ENCODE measurements at places on chromosomes 3 and 15.

DNA sequence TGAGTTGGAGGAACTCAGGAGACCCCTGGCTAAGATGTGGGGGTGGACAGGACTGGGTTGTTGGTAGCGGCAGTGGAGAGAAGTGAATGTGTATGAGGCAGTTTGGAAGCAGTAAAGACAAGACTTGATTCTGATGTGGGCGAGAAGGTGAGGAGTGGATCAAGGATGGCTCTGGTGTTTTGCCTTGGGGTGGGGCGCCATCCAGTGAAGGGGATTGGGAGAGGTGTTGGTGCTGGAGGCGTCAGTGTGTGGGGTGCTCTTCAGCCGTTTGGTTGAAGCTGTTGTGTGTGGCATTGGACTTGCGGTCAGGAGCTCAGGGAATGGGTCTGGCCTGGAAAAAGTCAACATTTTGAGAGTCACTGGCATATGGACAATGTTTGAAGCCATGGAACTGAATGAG lies 13.3 kb downstream of the FAN1 start:
- DNase-seq, result no peak

DNA sequence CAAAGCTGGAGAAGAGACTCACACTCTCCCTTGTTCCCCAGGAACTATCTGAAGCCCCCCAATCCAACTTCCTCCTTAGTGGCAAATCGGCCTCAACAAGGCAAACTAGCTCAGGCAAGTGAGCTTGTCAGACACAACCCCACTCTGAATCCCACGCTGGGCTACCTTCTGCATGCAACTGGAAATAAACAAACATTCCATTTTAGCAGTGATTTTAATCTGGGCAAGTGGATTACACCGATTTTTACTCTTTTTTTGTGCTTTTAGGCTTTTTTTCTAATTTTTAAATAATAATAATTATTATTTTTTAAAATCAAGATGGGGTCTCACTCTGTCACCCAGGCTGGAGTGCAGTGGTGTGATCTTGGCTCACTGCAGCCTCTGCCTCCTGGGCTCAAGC lies 2.9 kb upstream of the NOX5 start:
- no peak for DNase-seq

DNA sequence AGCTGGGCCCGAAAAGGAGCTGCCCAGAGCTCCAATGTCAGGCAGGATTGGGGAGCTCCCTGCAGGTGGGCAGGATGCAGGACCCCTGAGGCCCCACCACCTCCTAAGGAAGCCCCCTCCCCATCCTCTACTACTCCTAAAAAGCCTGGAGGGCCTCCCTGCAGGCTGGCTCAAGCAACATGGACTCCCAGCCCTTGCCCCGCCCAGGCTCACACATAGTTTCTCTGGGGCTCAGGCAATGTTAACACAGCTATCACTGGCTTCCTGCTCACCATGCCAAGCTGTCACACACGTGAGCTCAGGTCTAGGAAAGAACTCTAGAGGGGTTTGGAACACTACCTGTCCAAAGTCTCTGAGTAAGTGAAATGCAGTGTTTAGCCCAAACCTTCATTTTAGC lies 65.4 kb upstream of the ZNF148 start:
- DNase-seq, result no peak

DNA sequence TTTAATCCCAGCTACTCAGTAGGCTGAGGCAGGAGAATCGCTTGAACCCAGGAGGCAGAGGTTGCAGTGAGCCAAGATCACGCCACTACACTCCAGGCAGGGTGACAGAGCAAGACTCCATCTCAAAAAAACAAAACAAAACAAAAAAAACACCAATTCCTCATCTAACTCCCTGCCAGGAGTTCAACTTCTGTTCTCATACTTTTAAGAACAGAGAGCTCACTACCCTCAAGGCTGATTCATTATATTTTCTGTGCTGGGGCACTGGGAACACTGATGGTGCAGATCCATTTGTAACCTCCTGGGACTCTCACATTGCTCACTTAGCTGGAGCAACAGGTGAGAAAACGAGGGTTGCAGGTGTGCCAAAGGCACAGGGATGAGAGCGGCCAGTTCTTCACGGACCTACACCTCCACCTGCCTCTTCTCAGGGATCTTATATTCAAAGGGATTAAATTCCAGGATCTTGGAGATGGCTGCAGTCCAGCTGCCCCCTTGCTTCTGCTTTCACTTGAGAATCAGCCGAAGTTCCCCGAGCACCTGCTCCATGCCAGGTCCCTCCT lies 12.3 kb upstream of the CSK start:
- no peak for DNase-seq

DNA sequence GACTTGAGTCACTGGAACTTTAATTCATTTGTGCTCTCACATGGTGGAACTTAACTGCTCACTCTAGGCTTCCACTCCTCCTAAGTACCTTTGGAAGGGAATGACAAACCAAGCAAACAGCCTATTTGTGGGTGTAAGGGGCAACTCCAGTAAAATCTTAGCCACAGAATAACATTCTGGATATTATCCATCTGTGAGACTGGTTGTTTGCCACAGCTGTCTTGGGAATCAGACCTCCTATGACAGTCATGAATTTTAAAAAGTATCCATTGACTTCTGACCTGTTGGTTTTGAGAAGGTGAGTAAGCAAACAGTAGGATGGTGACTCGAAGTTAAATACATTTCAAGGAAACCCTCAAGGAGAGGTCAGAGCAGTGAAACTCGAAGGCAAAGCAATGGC lies 147.3 kb upstream of the CDIN1 start:
- no peak for DNase-seq

DNA sequence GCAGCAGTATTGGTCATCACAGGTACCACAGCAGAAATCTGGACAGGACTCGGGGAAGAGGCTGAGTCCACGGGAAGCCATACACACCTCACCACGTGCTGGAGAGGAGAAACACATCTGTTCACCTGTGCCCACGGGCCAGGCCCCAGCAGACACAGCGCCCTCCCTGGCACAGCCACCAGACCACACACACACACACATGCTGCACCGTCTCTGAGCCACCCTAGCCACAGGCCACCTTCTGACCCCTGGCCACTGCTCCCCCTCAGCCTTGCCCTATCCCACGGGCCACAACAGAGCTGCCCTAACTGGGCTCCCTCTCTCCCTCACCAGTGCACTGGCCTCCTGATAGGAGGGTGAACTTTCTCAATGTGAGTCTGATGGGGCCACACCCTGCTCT lies 2.8 kb downstream of the SHISA5 start:
- DNase-seq, result no peak

DNA sequence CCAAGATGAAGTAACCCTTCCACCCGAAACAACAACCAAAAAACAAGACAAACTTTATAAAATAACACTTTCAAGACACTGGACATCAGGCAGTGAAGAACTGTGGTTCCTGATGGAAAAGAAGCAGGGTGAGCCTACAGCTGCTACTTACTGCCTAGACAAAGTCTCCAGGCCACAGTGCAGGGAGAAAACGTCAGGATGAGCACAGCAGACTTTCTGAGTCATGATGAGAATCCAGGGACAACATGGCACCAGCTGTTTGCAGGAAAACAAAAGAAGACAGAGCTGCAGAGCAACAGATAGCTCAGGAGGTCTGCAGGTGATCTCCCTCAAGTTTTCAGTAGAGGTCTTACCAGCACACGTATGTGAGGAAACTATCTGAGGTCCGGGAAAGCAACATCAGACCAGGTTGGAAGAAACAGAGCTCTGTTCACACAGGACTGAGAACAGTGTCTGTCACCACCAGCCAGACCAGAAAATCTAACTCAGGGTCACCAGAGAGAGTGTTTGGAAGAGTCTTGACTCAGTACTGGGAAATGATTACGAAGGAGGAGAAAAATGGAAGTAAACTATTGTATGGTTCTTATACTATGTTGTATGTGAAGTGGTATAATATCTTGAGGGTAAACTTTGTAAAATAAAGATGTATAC lies 108.9 kb downstream of the ANO10 start:
- DNase-seq, result no peak

DNA sequence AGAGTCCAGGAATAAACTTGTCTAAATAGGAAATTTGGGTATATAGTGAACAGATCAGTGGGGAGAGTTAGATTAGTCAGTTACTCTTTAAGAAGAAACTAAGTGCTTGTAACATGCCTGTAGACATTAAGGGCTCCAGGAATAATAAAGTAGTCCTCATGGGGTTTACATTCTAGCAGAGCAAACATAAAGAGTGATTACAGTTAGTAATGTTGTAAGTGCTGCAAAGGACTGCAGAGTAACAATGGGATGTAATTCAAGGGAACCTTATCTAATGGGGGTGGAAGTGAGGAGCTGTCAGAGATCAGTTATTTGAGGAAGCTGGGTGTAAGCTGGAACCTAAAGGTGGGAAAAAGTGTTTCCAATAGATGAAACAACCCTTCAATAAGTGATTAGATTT lies 67.5 kb downstream of the ARIH1 start:
- DNase-seq, result no peak

DNA sequence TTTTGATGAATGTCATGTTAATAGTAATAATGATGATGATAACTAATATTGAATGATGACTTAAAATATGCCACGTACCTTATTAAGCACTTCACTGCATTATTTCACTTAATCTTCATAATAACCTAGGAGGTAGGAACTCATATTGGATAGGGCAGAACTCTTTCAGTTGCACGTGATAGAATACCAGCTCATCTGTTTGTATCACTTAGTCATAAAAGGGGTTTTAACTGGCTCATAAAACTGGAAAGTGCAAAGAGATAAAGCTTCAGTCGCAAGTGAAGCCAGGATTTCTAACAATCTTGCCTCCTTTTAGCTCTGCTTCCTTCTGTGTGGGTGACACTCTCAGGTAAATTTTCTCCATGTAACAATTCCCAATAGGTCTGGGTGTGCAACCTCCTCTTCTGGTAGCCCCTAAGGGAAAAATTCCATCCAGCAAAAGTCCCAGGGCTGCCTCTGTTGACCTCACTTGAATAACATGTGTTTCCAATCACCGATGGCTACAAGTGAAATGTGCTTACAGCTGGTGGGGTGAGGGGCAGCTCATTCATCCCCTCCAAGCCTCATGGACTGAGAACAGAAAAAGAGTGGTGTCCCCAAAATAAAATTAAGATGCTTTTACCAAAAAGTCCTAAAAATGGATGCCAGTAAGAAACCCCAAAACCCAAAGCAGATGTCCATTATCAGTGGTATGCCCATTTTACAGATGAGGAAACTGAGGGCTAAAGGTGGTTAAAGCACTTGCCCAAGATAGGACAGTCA lies 9.3 kb downstream of the GXYLT2 start:
- no peak for DNase-seq

DNA sequence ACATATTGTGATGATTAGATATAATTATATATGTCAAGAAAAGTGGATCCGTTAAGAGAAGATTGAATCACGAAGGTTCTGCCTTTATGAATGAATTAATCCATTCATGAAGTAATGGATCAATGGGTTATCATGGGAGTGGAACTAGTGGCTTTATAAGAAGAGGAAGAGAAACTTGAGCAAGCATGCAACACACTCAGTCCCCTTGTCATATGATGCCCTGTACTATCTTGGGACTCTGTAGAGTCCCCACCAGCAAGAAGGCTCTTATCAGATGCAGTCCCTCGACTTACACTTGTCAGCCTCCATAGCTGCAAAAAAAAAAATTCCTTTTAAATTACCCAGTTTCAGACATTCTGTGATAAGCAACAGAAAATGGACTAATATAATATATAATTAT lies 301.9 kb downstream of the RAP2B start:
- no peak for DNase-seq

DNA sequence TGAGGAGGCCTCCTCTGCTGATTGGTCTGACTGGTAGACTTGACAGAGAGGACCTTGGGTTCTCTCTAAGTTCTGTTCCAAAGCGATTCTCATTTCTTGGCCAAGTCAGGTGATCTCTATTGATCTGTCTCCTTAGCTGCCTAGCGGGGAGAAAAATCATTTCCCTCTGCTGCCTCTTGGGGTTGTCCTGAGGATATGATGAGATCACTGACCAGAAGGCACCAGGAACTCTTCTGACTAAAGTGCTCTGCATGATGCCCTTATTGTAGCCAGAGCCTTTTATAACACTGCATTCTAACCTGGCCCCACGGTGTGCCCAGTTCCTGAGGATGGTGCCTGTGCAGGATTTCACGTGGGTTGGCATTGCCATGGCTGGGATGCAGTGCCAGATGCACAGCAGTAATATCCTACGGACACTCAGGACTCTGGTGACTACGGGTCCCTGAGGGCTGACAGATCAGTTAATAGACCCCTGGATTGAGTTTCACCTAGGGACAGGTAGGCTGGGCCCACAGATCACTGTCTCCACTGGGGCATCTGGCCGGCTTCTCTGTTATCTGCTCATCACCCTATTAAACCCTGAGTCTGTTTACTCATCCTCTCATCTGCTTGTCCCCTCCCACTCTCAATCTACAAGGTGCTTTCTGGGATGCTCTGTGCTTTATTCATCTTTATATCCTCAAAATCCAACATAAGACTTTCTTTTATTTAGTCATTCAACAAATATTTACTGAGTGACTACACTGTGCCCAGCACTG lies 3.9 kb upstream of the HEG1 start:
- no peak for DNase-seq

- no peak for DNase-seq
These were observed 43.4 kb downstream of the HDGFL3 start for GRCh38 chr15:83164111-83164770.

DNA sequence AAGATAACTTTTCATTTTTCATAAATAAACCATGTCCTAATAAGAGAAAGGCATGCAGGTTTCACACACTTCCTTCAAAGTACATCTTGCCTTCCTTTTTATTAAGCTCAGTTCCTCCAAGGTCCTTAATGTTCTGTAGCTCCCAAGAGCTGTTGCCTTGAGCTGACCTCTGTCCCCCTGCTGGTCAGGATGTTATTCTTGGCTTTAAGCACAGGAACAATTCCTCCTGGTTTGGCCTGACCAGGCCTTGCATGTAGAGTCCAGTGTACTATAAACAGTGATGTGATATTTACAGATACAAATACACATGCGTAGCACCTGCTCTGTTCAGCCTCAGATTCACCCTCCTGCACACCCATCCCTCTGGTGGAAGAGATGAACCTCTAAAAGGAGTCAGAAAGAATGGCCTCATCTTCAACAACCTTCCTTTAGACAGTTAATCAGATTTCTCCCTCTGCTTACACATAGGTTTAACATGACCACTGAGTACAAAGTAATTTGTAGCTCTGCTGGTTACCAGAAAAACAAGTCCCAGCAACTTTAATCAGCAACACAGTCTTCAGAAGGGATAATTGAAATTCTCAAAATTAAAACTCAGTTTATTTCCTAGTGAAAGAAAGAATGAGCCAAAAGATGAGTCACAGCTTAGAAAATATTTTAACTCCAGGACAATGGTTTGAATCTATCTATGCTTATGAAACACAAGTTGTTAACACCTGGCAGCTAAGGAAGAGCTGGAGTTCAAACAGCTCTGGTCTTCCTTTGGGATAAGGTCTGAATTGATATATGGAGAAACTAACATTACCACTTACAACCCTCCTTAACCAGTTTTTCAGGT lies 46.5 kb downstream of the PTPN9 start:
- DNase-seq, result no peak

DNA sequence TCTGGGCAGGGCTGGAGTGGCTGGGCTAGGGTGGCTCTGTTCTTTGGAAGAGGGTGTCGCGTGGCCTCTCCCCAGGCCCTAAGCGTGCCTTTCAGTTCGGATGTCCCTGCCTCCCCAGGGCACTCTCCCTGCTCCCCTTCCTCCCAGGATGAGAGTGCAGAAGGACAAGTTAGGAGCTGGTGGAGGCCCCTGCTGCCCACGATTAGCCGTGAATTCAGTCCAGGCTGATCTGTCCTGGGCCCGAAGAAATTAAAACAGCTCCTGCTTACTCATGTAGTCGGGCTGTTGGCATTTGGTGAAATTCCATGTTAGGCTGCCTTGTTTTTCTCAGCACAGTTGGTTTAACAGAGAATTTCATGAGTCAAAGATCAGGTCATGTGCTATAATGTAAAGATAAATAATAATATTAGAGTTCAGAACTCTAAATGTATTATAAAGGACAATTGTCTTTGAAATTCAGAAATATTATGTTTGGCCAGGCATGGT lies 24.5 kb downstream of the NIPA1 start:
- no peak for DNase-seq

All from stimulated activated CD4-positive, alpha-beta T cell treated with anti-CD3 and anti-CD28 coated beads, Interleukin-15, amount 100 ng/mL, for 24 hours (primary cell).